ENCODE measurements at places on chromosomes 7 and 10. TPM values are rescaled to one million over a fixed set of nuclear protein-coding genes. Genes with fewer than 3 reads are reported as not detected.

RAMP3 gene
- not detected for total RNA-seq

WDFY4 gene
- total RNA-seq, result not detected

AKR1C1 gene
- total RNA-seq, result 10.6 TPM

JAKMIP3 gene
- total RNA-seq, result 0.04 TPM

AZGP1 gene
- total RNA-seq, result 0.71 TPM

GTF2I gene
- 101 TPM for total RNA-seq

OR2A1 gene
- total RNA-seq, result not detected

TFEC gene
- total RNA-seq, result not detected

CYP2W1 gene
- total RNA-seq, result not detected

TMEM225B gene
- 0.25 TPM for total RNA-seq

GIMAP6 gene
- total RNA-seq, result not detected

ZPBP gene
- total RNA-seq, result not detected

PRKG1 gene
- 0.95 TPM for total RNA-seq

WNT16 gene
- not detected for total RNA-seq

DNA sequence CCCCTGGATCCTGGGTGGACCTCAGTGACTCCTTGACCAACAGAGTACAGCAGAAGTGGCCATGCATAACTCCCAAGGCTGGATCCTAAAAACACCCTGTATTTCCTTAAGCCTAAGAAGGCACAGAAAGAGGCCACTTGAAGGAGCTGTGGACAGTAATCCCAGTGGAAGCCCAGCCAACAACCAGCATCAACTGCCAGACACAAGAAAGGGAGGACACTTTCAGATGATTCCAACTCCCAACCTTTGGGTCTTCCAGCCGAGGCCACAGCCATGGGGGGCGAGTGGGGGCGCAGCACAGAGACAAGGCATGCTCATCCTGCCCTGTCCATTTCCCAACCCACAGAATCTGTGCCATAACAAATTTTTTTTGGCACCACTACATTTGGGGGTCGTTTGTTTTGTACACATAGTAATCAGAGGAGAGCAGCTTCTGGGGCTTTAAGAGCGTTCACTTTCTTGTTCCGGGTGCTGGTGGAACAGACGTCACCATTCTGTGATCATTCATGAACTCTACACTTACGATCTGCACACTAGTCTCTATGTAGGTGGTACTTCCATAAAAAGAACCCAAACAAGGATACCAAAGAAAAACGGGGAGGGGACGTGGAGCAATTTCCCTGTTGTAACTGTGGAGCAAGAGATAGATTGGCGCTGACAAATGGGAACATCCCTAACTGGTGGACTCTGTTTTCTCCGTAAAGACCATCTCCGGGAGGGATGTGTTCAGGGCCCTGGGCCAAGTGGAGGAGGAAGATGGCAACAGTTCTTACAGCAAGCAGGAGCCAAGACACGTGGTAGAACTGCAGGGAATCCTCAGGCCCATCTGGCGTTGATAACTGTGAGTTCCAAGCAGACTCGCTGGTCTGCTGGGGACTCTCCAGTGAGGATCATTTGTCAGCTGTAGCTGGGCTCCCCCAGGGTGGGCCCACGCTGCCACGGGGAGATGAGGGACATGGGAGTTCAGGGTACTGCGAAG, 6.0 kb upstream of the SLC29A3 start:
- no peak for DNase-seq

GRCh38 chr7:13945670-13946069, 43.8 kb downstream of the ETV1 start:
- DNase-seq, result no peak

DNA sequence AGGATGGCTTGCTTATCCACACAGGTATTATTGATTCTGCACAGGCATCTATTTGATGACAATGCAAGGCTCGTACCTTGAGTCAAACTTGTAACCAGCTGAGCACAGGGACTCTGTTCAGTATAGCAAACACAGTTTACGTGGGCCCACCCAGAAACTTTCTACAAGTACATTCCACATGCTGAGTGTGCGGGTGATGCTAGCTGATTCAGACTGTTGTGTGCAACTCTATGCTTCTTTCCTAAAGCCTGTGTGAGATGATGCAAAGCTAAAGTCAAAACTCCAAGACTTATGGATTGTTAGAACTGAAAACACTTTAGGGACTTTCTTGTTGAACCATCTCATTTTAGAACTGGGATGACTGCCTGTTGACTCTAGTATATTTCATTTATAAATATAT, 21.5 kb upstream of the CALD1 start:
- DNase-seq, result no peak

- DNase-seq, result no peak
Measured at GRCh38 chr10:25288181-25288580, 113.4 kb downstream of the GPR158 start.

DNA sequence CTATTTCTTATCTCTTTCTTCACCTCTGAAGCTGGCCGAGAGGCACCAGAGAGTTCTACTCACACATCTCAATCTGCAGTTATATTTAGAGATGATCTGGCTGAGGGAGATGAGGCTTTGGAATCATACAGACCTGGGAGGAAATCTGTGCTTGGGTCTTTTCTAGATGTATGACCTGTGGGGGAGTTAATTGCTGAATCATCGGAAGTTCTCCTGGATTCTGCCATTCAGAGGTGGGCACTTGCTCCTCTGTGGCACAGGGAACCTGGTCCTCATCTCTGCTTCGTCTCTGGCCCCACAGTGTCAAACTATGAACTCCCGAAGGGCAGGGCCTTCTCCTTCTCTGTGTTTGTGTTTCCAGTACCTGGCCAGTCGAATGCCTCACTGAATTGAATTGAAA, 52.5 kb downstream of the BLNK start:
- DNase-seq, result no peak

GRCh38 chr7:127961786-127962453, 69.3 kb downstream of the LRRC4 start:
- no peak for DNase-seq

- no peak for DNase-seq
Measured at GRCh38 chr7:10793995-10794775, 179.5 kb upstream of the PHF14 start.

DNA sequence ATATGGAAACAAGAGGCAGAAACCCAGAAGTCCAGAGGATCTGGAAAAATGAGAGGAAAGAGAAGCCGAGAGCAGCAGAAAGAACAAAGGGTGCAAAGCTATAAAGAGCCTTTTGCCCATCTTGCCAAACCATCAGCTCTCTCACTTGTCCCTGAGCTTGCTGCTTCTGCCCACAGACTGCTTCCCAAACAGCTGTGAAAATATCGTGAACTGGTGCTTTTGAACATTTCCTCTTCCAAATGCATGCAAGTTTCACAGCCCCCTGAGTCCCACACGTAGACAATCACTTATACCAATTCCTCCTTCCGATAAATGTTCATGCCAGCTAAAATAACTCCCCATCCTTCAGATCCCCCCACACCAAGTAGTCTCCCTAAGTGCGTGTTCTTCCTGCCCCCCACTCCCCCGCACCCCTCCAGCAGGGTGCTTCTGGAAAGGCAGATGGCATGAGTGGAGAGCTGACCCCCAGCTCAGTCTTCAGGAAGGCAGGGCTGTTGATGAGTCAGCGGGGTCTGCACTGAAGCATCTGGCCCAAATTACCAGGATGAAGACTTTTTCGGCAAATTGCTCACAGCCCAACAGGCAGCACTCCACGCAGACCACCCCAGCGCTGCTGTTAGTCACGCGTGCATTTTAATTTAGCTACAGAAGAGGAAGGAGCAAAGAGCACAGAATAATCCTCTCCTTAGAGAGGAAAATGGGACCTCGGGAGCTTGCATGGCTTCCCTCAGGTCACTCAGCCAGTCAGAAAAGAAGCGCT, 76.1 kb upstream of the KCNMA1 start:
- DNase-seq, result no peak

GRCh38 chr10:71231206-71231605, 18.8 kb downstream of the UNC5B start:
- DNase-seq, result no peak

DNA sequence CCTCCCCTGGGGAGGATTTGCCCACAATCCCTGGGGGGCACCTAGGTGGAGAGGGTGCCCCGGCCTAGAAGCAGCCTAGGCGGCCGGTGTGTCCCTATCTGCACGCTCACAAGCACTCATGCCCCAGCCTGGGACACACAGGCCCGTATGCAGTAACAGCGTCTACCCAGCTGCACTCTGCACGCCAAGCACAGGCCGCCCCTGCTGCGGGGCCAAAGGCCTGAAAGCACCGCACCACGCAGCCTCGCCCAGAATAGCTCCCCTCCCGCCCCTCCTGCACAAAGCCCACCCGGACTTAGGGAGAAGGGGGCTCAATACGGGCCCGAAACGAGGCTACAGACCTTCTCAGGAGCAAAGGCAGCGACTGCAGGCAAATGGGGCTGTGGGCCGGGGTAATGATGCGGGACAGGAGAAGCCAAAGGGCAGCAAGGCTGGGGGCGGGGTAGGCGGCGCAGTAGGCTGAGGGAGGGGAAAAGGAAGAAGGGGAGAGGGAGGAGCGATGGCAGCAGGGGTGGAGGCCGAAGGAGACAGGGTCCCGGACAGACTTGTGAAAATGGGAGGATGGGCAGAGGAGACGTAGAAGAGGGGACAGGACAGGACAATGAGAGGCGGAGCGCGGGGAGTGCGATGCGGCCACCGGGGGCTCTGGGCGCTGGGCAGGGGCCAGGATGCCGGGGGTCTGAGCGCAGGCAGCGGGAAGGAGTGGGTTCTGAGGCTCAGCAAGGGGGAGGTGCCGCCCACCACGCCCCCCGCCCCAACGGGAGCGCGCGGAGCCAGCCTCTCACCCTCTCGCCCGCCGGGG, 544 bp downstream of the GPRIN2 start:
- no peak for DNase-seq

- peak; percentile 75 for DNase-seq
Measured at GRCh38 chr7:15130666-15131541, 228.4 kb upstream of the DGKB start.

GRCh38 chr7:106312906-106313305, 28.1 kb upstream of the NAMPT start:
- no peak for DNase-seq

- no peak for DNase-seq
Measured at GRCh38 chr7:115701141-115701540, 329.4 kb downstream of the TFEC start.

DNA sequence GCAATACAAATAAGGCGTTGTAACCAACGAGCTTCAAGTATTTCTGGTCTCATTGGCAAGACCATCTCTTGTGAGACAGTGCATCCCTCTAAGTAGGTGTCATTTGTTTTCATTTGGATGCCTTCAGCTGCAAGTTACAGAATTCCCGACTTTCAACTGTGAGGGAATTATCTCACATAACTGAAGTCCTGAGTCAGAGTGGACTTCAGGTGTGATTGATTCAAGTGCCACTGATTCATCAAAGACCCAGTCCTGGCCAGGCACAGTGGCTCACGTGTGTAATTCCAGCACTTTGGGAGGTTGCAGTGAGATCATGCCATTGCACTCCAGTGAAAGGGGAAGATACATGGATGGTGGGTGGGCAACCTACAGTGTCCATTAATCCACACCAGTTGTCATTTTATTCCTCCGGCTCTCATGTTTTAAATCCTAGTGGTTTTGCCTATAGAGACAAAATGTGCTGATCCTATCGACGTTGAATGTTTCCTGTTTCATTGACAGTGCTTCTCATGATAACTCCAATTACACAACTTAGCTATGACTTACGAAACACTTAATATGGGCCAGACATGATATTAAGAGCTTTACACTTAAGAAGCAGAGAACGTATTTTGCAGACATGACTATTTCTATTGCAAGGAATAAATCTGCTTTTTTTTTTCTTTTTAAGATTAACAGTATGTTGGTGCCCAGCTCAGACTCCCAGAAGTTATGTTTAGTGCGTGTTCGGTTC, 268.0 kb downstream of the FRMD4A start:
- no peak for DNase-seq

GRCh38 chr10:29731760-29732159, 97.0 kb upstream of the SVIL start:
- DNase-seq, result no peak

DNA sequence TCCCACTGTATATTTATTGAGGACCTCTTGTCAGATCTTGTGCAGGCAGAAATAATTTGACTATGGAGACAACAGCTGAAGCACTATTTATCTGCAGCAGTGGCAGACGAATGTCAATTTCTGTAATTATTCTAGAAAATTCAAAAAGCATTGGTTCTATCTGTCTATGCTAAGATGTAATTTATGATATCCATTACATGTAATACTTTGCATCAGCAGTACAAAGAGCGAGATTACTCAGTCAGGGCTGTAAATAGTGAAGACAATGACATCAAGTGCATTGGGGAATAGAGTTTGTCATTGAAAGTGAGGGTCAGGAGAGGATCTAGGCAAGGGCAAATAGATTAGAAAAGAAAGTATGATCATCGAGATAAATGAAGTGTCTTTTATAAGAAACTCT, 508.2 kb downstream of the ZWINT start:
- DNase-seq, result no peak

DNA sequence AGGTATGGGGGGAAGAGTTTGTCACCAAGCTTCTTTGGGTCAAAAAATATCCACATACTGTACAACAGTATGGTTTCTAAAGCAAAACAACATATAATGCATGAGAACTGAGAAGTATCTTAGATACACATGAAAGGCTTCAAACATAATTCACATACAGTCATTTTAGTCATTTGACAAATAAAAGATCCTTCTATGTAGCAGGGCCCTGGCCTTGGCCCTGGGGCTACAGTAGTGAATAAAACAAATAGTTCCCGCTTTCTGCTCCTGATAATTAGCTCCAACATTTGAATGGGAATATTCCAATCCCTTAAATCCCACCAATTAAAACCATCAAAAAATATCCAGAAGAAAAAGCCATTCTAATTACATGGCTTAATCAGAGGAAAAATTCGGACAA, 51.3 kb downstream of the MALSU1 start:
- DNase-seq, result no peak

DNA sequence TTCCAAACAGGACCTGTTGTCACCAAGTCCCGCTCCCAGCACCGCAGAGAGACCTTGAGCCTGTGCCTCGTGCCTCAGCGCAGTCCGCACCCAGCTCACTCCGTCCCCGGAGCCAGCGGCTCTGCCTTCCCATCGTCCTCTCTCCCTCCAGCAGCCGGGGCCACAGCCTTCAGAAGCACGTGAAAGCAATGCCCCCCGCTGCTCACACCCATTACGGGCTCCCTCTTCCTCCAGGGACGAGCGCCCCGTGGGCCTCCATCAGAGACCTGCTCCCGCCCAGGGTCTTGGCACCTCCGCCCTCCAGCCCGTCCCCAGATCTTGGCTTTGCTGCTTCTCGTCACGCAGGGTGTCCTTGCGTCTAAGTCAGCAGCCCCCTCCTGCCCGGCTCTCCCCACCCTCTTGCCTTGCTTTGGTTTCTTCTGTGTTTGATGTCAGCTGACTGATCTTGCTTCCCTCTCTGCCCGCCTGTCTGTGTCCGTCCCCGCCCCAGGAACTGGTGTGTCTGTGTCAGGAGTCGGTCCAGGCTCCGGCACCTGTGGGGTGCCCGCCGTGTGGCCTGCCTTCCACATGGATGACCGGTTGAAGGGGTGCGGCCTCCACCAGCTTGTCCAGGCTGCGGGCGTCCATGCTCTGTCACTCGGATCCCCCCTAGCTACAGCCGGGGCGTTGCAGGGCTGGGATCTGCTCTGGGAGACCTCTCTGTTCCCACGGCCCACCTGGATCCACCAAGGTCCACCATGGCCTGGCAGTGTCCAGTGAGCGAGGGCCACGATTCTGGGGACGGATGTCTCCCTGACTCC, 61.9 kb downstream of the FOXL3 start:
- no peak for DNase-seq
